Endothelial cell (in vitro differentiated cells): ENCODE measurements at places on chromosomes 4 and X. TPM values are rescaled to one million over a fixed set of nuclear protein-coding genes. Genes with fewer than 3 reads are reported as not detected.

ARHGAP36 gene
- total RNA-seq = not detected

ADGRL3 gene
- 44.8 TPM for total RNA-seq

AFM gene
- total RNA-seq = 0.64 TPM

WNK3 gene
- 12.5 TPM for total RNA-seq

SH3TC1 gene
- total RNA-seq = 114 TPM

C4orf51 gene
- not detected for total RNA-seq

PPP4R3C gene
- total RNA-seq = not detected

FAAH2 gene
- 4.0 TPM for total RNA-seq

TMEM31 gene
- not detected for total RNA-seq

DNA sequence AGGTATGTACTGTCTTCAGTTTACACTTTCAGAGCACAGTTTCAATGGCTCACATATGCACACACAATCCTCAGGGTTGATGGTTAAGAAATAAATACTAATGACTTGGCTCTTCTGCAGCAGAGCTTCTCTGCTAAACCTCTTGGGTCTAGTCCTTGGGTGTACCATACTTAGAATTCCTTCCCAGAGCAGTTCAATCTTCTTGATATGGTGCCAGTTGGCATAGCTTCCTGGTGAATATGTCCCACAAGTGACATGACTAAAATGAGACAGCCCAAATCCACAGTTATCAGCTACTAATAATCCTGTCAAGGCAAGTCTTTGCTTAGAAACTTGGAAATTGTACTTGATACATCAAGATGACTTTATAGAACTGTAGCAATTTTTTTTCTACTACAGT lies 654.4 kb downstream of the IQCM start:
- no peaks in the 10 kb centered on the region for H3K36me3 ChIP-seq
- DNase-seq = no peak
- H3K4me1 ChIP-seq = no peaks in the 10 kb centered on the region
- no peak overlapping the region for H3K4me3 ChIP-seq

- H3K27me3 ChIP-seq = no peaks in the 10 kb centered on the region
- no peak overlapping the region for H3K4me3 ChIP-seq
- peaks cover 5% of the 10 kb centered on the region for H3K36me3 ChIP-seq
- no peak for DNase-seq
- peak overlapping the region; percentile 0 for H3K27ac ChIP-seq
These were observed 59.1 kb downstream of the SCFD2 start for GRCh38 chr4:53306729-53307128.

GRCh38 chr4:159212675-159213293 lies 109.9 kb downstream of the RAPGEF2 start:
- H3K4me3 ChIP-seq = no peak overlapping the region
- peaks cover 3% of the 10 kb centered on the region for H3K36me3 ChIP-seq
- DNase-seq = no peak
- H3K4me1 ChIP-seq = peaks cover 25% of the 10 kb centered on the region

DNA sequence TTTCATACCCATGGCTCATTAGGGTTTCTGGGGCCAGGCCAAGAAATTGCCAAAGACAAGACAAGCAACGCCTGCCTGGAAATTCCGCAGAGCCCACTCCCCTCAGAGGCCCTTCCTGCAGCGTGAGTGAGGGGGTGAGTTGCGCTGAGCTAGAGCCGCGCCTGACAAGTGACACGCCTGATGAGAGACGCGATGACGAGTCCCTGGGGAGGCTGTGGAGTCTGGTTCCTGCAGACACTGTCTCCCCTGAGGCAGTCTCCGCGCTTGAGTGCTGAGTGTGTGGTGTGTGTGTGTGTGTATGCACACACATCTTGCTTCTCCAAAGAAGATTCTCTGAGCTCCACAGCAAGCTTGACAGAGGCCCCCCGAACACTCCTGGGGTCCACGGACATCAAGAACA lies 269.8 kb downstream of the BCOR start:
- peaks cover 5% of the 10 kb centered on the region for H3K27me3 ChIP-seq
- no peak overlapping the region for H3K4me3 ChIP-seq
- peaks cover 13% of the 10 kb centered on the region for H3K4me1 ChIP-seq
- H3K36me3 ChIP-seq = no peaks in the 10 kb centered on the region
- H3K27ac ChIP-seq = no peak overlapping the region
- no peak for DNase-seq

DNA sequence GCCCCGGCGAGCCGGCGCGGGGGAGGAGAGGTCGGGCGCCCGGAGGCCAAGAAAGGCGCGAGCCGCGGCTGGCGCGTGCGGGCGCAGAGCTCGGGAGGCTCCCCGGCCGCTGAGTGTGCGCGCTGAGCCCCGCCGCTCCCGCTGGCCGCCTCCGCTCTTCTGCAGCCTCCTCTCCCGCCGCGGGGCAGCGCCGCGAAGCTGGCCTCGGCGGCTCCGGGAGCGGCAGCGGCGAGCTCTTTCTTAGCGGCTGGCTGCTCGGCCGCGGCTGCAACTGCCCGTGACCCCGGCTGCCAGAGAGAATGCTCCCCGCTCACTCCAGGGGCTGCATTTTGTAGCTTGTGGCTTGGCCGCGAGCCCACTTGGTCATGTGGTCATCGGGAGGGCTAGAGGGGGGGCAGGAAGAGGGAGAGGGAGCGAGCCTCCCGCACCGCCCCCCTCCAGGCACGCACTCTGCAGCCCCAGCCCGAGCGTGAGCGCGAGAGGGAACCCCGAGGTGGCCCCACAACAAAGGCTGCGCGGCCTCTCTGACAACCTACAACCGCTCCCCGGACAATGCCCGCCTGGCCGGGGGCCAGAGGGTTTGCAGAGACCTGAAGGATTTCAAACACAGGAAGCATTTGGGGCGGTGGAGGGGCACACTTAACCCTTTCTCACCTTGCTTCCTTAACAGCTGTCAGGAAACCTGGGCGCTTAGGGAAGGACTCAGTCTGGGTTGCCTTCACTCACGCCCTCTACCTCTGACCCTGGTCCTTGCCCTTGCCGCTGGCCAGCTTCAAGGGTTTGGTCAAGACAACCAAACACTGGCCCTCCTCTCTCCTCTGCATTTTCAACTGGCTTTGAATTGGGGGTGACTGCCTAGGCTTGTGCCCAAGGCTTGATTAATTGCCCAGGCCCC lies at the start of gene APLN:
Gene APLN (minus strand): TSS at position 305 of the 895 bp plus-strand sequence. CDS start 326 bp downstream, outside the sequence.
- peak; percentile 32 for DNase-seq
- peaks cover 11% of the 10 kb centered on the region for H3K27me3 ChIP-seq
- H3K36me3 ChIP-seq = no peaks in the 10 kb centered on the region
- peaks cover 10% of the 10 kb centered on the region for H3K4me1 ChIP-seq

- DNase-seq = no peak
- H3K36me3 ChIP-seq = no peaks in the 10 kb centered on the region
- H3K4me3 ChIP-seq = no peak overlapping the region
- H3K27ac ChIP-seq = no peak overlapping the region
- no peaks in the 10 kb centered on the region for H3K27me3 ChIP-seq
These were observed 25.5 kb downstream of the GPAT3 start for GRCh38 chr4:83561381-83561780.

DNA sequence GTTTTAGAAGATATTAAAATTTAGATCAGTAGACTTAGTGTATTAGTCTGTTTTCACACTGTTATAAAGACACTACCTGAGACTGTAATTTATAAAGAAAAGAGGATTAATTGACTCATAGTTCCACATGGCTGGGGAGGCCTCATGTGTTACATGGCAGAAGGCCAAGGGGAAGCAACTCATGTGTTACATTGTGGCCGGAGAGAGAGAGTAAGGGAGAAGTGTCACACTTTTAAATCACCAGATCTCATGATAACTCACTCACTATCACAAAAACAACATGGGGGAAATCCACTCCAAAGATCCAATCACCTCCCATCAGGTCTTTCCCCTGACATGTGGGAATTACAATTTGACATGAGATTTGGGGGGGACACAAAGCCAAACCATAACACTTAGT lies 1159.7 kb upstream of the PCDH7 start:
- no peak overlapping the region for H3K27ac ChIP-seq
- H3K4me3 ChIP-seq = no peak overlapping the region
- H3K36me3 ChIP-seq = no peaks in the 10 kb centered on the region

DNA sequence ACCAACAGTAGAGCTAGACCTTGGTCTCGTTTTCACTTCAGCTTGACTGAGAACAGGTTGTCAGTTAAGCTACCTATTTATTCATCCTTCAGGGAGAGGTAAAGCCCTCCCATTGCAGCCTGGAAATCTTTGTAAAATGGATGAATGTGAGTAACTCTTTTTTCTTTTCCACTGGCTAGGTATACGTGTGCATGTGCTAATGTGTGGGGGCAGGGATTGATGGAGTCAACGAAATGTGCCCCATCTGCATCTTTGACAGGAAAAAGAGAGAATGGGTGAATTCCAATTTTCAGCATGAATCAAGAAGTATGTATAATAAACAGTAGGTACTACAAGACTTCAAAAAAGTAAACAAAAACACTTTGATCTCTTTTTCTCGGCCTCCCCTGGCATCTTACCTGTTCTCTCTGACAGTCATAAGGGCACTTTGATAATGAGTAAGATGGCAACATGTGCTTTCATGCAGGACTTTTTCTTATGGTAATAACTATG lies at the start of gene IL21:
Gene IL21 (minus strand): TSS at position 51 of the 492 bp plus-strand sequence. CDS start 55 bp downstream, outside the sequence.
- H3K4me1 ChIP-seq = peaks cover 19% of the 10 kb centered on the region
- no peak within 1 kb of the TSS for H3K27ac ChIP-seq
- no peak within 1 kb of the TSS for H3K4me3 ChIP-seq
- no peaks in the 10 kb centered on the region for H3K27me3 ChIP-seq
- H3K36me3 ChIP-seq = no peaks in the 10 kb centered on the region

GRCh38 chrX:107485013-107485412 lies 35.6 kb downstream of the FRMPD3 start:
- no peak overlapping the region for H3K4me3 ChIP-seq
- H3K36me3 ChIP-seq = no peaks in the 10 kb centered on the region

GRCh38 chrX:137032341-137032694 lies 1.5 kb downstream of the GPR101 start:
- no peaks in the 10 kb centered on the region for H3K36me3 ChIP-seq
- H3K4me1 ChIP-seq = peaks cover 9% of the 10 kb centered on the region
- no peak overlapping the region for H3K4me3 ChIP-seq
- peaks cover 16% of the 10 kb centered on the region for H3K27me3 ChIP-seq
- no peak overlapping the region for H3K27ac ChIP-seq

- no peak for DNase-seq
- peaks cover 5% of the 10 kb centered on the region for H3K4me1 ChIP-seq
- H3K36me3 ChIP-seq = peaks cover 3% of the 10 kb centered on the region
- no peaks in the 10 kb centered on the region for H3K27me3 ChIP-seq
- H3K27ac ChIP-seq = no peak overlapping the region
These were observed 71.3 kb upstream of the SPRY1 start for GRCh38 chr4:123325241-123325681.

GRCh38 chr4:78767350-78767749 lies 8.8 kb upstream of the BMP2K start:
- no peak for DNase-seq
- no peak overlapping the region for H3K27ac ChIP-seq
- H3K4me3 ChIP-seq = no peak overlapping the region
- no peaks in the 10 kb centered on the region for H3K36me3 ChIP-seq
- H3K4me1 ChIP-seq = peaks cover 8% of the 10 kb centered on the region

DNA sequence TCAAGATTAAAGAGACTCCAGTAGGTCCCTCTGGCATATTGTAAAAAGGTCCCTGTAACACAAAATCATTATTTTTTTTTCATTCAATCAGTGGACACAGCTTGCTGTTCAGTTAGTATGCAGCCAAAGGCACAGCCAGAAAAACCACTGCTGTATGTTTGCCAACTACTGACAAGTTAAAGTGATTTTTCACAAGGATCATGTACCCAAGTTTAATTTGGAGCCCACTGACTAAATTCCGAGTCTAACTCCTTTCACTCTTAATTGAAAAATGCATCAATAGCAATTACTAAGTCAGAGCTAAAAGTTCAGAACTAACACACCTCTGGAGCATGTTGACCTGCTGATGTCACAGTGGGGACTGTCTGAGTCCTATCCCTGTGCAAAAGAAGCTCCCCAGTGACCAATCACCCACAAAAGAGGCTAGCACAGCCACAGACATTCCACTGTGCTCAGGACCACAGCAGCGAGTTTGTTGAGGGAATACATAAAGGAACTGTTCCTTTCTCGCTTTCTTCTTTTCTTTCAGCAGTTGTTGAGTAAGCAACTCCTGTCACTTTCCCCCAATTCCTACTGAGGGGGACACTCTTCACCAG lies 60.4 kb downstream of the STX18 start:
- no peaks in the 10 kb centered on the region for H3K36me3 ChIP-seq
- no peaks in the 10 kb centered on the region for H3K4me1 ChIP-seq
- H3K27ac ChIP-seq = no peak overlapping the region
- no peak overlapping the region for H3K4me3 ChIP-seq

- H3K4me1 ChIP-seq = no peaks in the 10 kb centered on the region
- H3K27me3 ChIP-seq = no peaks in the 10 kb centered on the region
- DNase-seq = no peak
- no peak overlapping the region for H3K4me3 ChIP-seq
These were observed 364.3 kb downstream of the FBXO8 start for GRCh38 chr4:173919196-173919595.

DNA sequence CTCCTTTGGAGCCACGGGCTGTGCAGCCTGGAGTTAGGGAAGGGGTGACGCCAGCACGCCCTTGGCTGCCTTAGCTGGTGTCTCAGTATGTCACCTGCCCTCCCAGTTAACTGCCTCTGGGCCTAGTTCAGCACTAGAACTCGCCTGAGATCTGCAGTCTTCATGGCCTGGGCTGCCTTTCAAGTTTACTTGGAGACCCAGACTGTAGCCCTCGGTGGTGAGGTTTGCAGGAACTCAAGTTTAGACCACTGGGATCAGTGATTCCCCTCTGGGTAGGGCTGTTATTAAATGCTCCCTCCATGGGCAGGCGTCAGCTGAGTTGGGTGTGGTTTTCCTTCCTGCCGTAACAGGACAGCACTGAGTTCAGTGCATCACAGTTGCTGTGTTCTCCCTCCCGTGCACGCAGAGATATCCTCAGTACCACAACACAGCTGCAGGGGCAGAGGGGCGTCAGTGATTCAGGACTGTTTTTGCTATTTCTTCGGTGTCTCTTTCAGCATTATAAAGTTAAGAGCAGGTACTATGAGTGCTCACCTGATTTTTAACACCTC lies 30.5 kb downstream of the PLAC8 start:
- H3K36me3 ChIP-seq = no peaks in the 10 kb centered on the region
- no peak overlapping the region for H3K27ac ChIP-seq
- no peak for DNase-seq

DNA sequence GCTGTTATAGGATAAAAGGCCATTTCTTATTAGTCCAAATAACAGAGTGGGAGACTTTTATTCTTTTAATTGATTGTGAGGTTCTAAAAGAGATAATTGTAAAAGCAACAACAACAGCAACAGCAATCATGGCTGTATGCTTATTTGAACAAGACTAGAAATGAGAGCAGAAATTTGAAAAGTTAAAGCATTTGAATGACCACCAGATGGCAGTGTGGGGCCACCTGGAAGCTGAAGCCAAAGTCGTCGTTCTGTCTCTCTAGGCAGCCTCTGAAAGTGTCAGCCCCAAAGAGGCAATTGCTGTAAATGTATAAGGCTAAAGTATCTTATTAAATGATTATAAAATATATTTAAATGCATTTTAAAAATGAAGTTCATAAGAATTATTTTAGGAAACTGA lies 42.2 kb downstream of the SH2D1A start:
- H3K27ac ChIP-seq = no peak overlapping the region
- no peaks in the 10 kb centered on the region for H3K27me3 ChIP-seq
- H3K4me1 ChIP-seq = no peaks in the 10 kb centered on the region
- no peaks in the 10 kb centered on the region for H3K36me3 ChIP-seq

DNA sequence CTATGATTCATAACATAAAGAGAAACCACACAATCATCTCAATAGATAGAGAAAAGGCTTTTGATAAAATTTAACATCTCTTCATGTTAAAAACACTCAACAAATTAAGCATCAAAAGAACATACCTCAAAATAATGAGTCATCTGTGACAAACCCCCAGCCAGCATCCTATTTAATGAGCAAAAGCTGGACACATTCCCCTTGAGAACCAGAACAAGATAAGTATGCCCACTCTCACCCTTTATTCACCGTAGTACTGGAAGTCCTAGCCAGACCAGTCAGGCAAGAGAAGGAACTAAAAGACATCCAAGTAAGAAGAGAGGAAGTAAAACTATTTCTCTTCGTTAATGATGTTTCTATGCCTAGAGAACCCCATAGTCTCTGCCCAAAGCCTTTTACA lies 507.2 kb downstream of the PABPC4L start:
- H3K4me1 ChIP-seq = no peaks in the 10 kb centered on the region
- no peak overlapping the region for H3K4me3 ChIP-seq
- no peaks in the 10 kb centered on the region for H3K27me3 ChIP-seq
- H3K36me3 ChIP-seq = no peaks in the 10 kb centered on the region
